Adipose tissue (tissue), 3 donors: ENCODE measurements at places on chromosomes 16 and 17. TPM values are rescaled to one million over a fixed set of nuclear protein-coding genes. Genes with fewer than 3 reads are reported as not detected.

The HOXB5 gene
- 0.59 TPM for polyA plus RNA-seq

The SECTM1 gene
- polyA plus RNA-seq, result 3.8 TPM

The GNG13 gene
- not detected for polyA plus RNA-seq

The NPIPB13 gene
- 2.7 TPM for polyA plus RNA-seq

The ZNF276 gene
- 10.7 TPM for polyA plus RNA-seq

The MAP2K3 gene
- polyA plus RNA-seq, result 16.2 TPM

The DDX52 gene
- 7.9 TPM for polyA plus RNA-seq

The WNT9B gene
- polyA plus RNA-seq, result 0.34 TPM

The NPTX1 gene
- 0.19 TPM for polyA plus RNA-seq

The CCL13 gene
- 6.8 TPM for polyA plus RNA-seq

The TAC4 gene
- polyA plus RNA-seq, result not detected

The CDH8 gene
- polyA plus RNA-seq, result not detected

The SLC16A13 gene
- 0.89 TPM for polyA plus RNA-seq

The PNMT gene
- polyA plus RNA-seq, result 2.1 TPM

The OMG gene
- 0.06 TPM for polyA plus RNA-seq

The WFDC1 gene
- polyA plus RNA-seq, result 1.6 TPM

The PRRT2 gene
- polyA plus RNA-seq, result 0.95 TPM

The PRSS53 gene
- 2.4 TPM for polyA plus RNA-seq

The PMP22 gene
- polyA plus RNA-seq, result 23.7 TPM

The TMC5 gene
- polyA plus RNA-seq, result 0.51 TPM

The RAD51C gene
- 13.7 TPM for polyA plus RNA-seq

The CEMP1 gene
- polyA plus RNA-seq, result 0.45 TPM

The TEKT5 gene
- polyA plus RNA-seq, result not detected

The ZNF750 gene
- 0.22 TPM for polyA plus RNA-seq

The NPIPB9 gene
- 0.19 TPM for polyA plus RNA-seq

The SNAI3 gene
- polyA plus RNA-seq, result 0.22 TPM

The ZCCHC14 gene
- polyA plus RNA-seq, result 6.6 TPM

The FBXW10 gene
- not detected for polyA plus RNA-seq

The GNGT2 gene
- 0.79 TPM for polyA plus RNA-seq

The ZDHHC1 gene
- polyA plus RNA-seq, result 6.8 TPM

The RBBP6 gene
- 13.0 TPM for polyA plus RNA-seq

The KRTAP4-5 gene
- not detected for polyA plus RNA-seq

The GNAO1 gene
- 1.1 TPM for polyA plus RNA-seq

The KCNJ16 gene
- polyA plus RNA-seq, result not detected

The MT1F gene
- 341 TPM for polyA plus RNA-seq

The THAP11 gene
- 11.4 TPM for polyA plus RNA-seq

The DOC2B gene
- polyA plus RNA-seq, result 14.4 TPM

The ZNF286A gene
- 2.5 TPM for polyA plus RNA-seq

The KRT10 gene
- 46.3 TPM for polyA plus RNA-seq
